A673 (cell line): ENCODE measurements at places on chromosomes 2 and 18.
A peak's percentile ranks its signal among the peaks of the same experiment; 100 is the strongest.

DNA sequence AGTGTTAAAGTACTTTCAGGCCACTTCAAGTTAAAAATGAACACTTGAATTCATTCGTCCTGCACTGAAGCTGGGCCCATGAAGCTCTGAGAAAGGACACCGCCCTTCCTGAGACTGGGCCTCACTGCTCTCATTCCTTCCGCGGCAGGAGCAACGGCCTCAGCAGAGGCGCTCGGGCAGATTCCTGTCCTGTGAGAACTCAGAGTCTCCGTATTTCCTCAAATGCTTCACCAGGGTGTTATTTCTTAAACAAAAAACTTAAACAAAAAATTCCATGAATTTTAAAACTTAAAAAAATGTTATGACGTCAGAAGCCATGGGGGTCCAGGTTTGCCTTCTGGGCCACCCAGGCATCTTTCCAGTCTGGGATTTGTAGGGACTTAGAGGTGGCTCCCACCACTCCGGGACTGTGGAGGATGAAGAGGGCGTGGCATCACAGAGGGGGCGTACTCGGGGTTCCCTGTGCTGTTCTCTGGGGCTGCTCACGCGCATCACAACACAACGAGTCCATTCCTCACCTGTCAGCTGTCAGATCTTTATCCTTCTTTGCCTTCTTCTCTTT lies 115.9 kb upstream of the ASB18 start:
- no peak for DNase-seq

DNA sequence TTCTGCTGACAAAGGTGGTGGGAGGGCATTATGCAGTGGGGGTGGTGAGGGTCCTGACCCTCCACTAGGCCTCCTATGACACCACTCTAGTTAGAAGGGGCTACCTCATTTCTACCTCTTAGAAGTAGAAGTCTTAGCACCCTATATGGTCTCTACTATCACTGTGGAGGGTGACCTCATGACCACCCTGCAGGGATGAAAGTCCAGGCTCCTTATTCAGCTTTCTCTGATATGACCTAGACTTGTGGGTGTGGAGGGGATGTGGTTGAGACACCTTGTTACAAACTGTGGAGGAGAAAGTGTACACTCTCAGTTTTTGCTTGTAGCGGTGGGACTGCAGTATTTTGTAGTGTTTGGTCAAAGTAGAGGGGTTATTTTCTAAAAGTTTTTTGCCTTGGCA lies 18.6 kb downstream of the TMEM182 start:
- DNase-seq: no peak

- peak; percentile 77 for DNase-seq
These were observed 16.0 kb upstream of the SERPINB3 start for GRCh38 chr18:63677500-63678225.

DNA sequence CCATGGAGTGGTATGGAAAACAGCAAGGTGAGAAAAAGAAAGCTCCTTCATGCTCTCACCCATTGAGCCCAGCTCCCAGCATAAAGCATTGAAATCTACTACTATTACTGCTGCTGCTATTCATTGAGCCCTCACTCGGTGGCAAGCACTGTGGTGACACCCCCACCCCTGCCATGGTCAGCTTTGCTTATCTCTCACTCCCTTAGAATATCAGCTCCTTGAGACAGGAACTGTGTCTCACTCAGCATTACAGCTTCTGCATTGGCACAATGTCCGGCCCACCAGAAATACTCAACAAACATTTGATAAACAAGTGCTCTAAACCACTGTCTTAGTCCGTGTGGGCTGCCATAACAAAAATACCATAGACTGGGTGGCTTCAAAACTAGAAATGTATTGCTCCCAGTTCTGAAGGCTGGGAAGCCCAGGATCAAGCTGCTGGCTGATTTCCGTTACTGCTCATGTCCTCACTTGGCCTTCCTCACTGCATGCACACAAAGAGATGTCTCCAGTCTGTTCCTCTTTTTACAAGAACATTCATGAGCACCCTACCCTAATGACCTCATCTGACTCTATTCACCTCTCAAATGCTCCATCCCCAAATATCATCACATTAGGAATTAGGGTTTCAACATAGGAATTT lies 116.3 kb downstream of the ZBTB7C start:
- no peak for DNase-seq

GRCh38 chr18:38670486-38670885 lies 1104.9 kb upstream of the CELF4 start:
- DNase-seq: no peak

- DNase-seq: no peak
These were observed 68.0 kb downstream of the ZFP36L2 start for GRCh38 chr2:43158259-43158880.

- no peak for DNase-seq
These were observed 239.0 kb upstream of the SMAD7 start for GRCh38 chr18:49189772-49190171.

- DNase-seq: no peak
These were observed 719.7 kb upstream of the ID2 start for GRCh38 chr2:7962161-7962560.

GRCh38 chr2:134737671-134738070 lies 18.9 kb upstream of the TMEM163 start:
- DNase-seq: no peak

GRCh38 chr2:74290066-74290465 lies 53.1 kb downstream of the SLC4A5 start:
- no peak for DNase-seq

GRCh38 chr2:161384864-161385263 lies 31.2 kb upstream of the TBR1 start:
- no peak for DNase-seq

- no peak for DNase-seq
These were observed 154.5 kb downstream of the MGAT5 start for GRCh38 chr2:134408386-134408785.

GRCh38 chr18:27428120-27428519 lies 243.0 kb upstream of the CHST9 start:
- no peak for DNase-seq

DNA sequence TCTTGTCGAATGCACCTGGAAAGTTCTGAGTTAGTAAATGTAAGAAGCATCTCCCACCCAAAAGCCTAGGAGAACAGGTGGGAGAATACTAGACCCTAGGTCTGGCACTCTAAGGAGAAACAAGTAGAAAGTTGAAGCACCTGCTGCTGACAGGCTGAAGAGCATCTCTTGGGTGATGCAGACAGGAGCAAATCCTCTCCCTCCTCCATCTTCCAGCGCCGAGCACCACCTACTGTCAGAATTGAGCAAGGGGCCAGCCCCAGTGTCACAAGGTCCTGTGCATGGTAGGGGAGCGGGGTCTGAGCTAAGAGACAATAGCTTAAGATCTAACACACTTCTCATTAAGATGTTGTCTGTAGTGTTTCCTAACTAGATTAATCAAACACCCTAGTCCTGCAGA lies 52.9 kb downstream of the HK2 start:
- no peak for DNase-seq

DNA sequence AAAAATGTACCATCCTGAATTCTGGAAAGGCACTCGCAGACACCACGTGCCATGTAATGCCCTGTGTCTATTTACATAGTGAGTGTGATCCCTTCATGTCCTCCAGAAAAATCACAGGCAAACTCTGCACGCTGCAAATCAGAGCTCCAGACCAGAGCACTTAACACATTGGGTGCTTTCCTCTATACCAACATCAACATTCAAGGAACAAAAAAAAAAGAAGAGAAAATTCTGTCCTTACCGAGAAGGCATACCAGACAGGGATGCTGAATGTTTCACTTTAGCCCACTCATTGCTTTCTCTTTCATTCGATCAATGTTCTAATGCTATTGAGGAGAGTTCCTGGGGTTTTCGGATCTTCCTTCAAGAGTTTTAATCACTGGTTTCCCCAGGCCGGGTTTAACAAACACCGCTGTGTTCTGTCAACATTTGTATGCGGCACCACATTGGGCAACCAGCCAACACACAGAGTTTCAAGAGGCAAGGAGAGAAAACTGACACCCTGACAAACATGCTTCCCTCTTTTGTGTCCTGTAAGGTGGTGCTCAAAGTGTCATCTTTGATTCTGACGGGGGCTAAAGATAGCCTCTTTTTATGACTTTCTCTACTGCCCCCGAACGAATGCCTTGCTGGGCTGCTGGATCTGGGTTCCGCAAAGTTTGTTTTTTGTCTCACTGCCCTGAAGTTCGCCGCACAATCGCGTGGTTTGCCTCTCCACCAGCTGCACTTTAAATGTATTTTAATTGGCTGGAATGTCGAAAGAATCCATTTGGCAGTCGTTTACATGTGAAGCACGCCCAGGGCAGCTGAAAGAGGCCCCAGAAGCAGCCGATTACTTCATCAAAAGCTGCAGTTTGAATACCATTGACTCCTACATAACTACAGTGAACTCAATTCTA lies 106.4 kb upstream of the NCKAP5 start:
- peak; percentile 94 for DNase-seq

GRCh38 chr2:232675381-232675780 lies 21.8 kb upstream of the GIGYF2 start:
- DNase-seq: no peak

DNA sequence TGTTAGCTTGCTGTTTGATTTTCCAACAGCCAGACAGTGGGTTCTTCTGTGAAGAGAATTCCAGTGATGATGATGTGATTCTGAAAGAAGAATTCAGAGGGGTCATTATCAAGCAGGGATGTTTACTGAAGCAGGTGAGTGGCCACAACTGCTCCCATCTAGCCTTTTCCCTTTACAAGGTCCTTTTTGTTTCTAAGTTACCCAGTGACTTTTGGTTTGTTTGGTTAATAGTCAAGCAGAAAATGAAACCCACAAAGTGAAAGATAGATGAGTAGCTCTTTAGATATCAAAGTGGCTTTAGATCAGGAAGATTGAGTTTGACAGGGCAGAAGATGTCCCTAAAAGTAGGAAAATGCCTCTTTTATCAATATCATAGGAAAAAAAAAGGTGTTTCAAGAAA lies 23.3 kb downstream of the PLEK start:
- no peak for DNase-seq

DNA sequence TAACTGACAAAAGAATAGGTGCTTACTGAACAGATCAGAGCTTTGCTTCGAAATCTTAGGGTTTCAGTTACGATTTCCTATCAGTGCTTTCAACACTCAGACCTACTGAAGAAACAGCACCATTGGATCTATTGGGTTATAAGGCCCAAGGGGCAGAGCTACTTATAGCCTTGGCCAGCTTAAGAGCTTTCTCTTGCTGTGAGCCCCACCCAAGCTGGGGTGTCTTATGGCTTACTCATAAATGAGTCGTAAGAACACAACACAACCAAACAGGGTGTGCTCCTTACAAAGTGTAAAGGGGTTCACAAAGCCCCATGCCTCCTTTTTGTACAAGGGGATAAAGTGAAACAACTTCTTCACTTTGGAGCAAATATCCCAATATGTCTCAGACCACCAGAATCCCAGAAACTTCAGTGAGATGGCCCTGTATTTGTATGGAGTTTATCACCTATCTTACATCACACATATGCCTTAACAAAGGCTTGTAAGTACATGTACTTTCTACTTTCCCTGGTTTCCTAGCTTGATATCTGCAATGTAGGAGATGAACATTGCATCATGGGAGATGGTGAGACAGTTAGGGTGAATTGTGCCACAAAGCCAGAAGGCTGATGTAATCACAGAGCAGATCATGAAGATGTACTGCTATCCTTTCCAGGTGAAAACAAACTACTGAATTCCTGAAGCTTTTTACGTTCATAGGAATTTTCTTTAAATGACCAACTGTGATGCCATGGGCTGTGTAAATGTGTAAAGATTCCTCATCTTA lies 115.5 kb upstream of the GLI2 start:
- no peak for DNase-seq

DNA sequence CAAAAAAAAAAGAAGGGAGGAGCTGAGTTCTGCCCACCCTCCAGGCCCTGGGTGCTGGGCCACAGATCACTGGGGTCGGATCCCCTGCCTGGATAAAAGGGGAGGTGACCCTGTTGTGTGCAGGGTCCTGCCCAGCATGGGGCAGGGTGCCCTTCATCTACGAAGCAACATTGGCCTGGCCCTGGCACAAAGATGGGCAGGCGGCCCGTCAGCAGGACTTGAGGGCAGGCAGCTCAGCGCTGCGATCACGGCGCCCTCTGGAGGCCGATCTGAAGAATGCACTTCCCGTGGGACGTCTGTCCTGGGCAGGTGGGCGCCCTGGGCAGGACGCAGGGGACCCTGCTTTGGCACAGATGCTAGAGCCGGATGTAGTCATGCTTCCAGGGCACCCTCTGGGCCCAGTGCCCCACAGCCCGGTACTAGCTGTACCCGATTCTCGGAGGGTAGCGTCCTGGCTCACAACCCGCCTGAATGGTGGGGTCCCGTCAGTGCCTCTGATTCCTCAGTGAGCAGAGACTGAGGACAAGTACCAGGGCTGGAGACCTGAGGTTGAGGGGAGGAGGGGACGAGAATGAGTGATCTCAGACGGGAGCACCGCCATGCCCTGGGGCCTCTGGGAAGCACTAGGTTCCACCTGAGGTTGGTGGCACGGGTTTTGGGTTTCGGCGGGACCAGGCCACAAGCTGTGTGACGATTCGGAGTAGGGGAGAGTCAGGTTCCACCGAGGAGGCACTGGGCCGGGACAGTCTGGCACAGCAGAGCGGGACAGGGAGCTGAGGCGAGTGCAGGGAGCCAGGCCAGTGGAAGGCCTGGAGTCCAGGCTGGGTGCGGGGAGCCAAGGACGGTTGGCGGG lies 18.0 kb downstream of the ARID5A start:
- DNase-seq: peak; percentile 64

- no peak for DNase-seq
These were observed 19.1 kb downstream of the MAL start for GRCh38 chr2:95044601-95045000.

DNA sequence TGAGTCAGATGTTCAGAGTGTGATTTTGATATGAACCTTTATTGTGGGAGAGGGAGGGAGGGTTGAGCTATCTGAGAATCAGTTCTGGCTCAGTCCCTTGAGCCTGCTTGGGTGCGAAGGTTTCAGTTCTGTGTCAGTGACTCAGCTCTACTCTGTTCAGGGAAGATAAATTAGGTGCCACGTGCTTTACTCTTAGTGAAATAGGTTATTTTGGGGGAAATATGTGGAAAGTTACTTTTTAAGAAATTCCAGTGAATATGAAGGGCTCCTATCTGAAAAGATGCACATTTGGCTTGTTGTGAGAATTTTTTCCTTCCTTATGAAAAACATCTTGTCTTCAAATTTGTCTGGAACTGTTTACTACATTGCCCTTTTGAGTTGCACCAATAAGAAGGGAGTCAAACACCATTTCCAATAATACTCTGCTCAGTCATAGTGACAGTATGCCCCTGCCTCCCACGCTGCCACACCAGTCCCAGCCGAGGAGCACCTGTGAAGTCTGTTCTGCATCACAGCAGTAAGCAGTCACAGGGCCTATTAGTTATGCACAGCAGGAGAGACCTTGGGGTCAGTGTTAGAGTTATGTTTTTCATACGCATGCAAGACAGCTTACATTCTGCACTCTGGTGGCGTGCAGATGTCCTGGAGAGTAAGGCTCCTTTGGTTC lies 32.8 kb upstream of the DNAH7 start:
- DNase-seq: no peak
